ENCODE measurements at places on chromosomes 3 and 15. TPM values are rescaled to one million over a fixed set of nuclear protein-coding genes. Genes with fewer than 3 reads are reported as not detected.

Gene ISG20
- 39.7 TPM for total RNA-seq

Gene IGDCC3
- not detected for total RNA-seq

Gene ARL6IP5
- 89.2 TPM for total RNA-seq

Gene SCN11A
- not detected for total RNA-seq

Gene ASB14
- not detected for total RNA-seq

Gene GOLGA6B
- 0.09 TPM for total RNA-seq

Gene CHRFAM7A
- total RNA-seq = 4.9 TPM

Gene ARHGAP11A
- total RNA-seq = 66.2 TPM

Gene MESP2
- total RNA-seq = 0.62 TPM

Gene ALDH1A2
- 0.16 TPM for total RNA-seq

Data from A549 treated with DMSO at 1 μM for 4 hours (cell line).